GM20000 (cell line): ENCODE measurements at places on chromosomes 1 and 21.
A peak's percentile ranks its signal among the peaks of the same experiment; 100 is the strongest.

DNA sequence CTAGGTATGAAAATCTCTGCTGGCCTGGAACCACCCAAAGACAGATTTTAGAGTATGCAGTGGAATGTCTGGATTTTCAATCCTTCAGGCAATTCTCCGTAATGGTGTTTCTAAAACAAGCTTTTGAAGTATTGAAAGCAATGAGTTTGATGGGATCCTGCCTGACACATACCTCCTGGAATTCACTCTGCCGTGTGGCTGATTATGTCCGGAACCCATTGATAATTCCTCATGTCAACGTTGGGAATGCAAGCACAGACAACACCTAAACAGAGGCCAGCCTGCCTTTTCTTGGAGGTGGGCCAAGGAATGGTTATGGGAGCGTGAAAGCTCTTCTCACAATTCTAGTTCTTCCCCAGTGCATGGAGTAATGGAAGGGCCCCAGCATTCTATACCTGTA lies 168.9 kb upstream of the HMCN1 start:
- DNase-seq = no peak

DNA sequence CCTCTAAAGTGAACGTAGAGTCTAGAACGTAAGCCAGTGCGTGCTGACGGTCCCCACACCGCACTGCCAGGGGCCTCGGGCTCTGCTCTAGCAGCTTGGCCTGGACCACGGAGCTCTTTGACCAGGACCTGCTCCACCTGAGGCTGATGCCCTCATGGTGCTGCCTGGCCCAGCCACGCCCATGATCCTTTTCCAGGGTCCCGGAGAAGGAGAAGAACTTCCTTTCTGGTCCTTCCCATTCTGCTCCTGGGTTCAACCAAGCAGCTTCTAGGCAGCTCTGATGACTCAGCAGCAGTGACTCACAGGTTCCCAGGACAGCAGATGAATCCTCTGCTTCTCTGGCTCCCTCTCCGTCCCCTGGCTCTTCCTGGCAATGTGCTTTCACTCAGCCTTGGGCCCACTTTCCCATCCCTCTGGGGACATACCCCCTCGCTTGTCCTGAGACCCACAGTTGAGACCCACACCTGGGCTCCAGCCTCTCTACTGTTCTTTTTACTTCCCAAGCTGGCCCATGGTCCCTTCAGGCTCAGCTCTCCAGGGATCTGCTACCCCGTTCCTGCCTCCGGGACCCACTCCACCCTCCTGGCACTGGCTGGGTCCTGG lies 246.3 kb upstream of the RAB4A start:
- DNase-seq = no peak

DNA sequence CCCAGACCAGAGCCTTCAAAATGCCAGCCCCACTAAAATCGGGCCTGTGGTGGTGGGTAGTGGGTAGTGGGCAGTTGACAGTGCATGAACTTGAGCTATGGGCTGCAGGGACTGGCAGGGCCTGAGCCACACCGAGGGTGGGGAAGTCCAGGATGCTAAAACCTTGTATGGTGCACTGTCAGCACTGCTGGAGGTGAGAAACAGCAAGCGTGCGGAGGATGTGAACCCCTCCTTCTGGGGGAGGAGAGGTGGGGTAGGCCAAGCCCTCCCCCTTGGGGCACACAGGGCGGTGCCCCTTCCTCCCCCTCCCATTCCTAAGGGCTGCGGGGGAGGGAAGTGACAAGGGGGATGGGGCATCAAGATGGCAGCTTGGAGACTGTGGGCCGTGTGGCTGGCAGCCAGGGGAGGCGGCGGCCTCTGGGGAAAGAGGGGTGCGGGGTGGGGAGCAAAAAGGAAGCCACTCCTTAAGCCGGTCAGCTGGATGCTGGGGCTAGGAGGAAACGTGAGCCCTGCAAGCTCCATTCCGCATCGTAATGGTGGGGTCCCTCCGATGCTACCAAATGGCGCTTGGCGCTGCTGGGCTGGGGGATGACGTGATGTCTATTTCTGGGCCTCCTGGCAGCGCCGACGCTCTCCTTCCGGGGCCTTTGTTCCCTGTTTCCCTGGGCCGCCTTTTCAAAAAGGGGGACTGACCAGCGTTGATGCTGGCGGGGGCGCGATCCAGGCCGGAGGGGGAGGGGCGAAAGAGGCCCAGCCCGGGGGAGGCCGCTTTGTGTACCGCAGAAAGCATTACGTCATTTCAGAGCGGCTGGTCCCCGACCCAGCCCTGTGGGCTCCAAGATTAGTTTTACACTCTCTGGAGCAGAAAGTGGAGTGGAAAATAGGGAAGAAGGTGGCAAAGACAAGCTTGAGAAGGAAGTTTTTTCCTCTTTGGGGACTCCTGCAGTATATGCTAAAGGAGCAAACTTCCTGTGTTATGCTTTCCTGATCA lies 809 bp downstream of the SYT11 start:
- peak; percentile 73 for DNase-seq

- no peak for DNase-seq
These were observed 1.9 kb upstream of the LHX8 start for GRCh38 chr1:75132242-75132811.

- no peak for DNase-seq
These were observed 62.2 kb downstream of the NOS1AP start for GRCh38 chr1:162131400-162132321.

GRCh38 chr1:226736001-226736907 lies 2.8 kb downstream of the ITPKB start:
- no peak for DNase-seq

DNA sequence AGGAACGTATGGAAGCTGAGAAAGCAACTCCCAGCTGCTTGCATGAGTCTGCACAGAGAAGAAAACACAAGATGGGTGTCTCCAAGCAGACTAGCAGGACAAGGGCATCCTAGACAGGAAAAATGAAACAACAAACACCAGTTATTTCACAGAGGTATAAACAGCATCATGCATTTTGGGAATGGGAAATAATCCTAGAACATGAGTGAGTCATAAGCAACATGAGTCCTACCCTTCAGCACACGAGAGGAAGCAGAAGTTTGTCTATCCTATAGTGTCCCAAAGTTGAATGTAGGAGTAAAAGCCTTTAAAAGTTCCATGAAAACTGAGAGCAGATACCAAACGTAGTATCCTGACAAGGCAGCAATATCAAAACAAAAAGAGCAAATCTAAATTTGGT lies 11.3 kb upstream of the FRRS1 start:
- DNase-seq = no peak

DNA sequence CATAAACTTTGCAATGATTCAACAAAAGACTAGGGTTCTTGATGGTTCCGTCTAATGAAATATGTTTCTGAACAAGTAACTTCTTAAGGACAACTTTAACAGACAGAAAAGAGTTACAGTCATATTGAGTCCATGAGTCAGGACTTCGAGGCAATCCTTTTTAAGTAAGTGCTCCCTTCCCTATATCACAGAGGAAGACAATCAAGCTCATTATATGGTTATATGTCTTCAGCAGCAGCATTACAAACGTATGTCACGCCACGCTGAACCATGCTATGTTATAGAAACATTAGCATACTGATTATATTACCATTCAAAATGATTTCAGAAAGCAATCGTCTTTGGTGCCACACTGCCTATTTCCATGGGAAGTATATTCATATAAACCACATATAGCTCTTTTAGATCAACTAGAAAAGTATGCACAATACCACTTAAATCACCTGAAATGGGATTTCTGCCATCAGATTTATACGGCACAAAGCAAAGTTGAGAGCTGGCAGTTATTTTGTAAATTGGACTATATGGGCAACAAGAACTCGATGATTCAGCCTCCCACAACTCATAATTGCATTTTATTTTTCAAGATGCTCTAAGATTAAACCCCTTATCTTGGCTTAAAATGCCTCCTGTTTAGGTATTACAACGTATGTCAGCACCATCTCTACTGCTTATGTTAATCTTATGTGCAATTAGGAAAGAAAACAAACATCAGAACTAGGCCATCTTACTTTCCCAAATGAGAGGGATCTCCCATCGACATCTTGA lies 111.3 kb upstream of the SAMSN1 start:
- DNase-seq = no peak

GRCh38 chr1:178464566-178464965 lies 32.2 kb downstream of the CLEC20A start:
- no peak for DNase-seq

DNA sequence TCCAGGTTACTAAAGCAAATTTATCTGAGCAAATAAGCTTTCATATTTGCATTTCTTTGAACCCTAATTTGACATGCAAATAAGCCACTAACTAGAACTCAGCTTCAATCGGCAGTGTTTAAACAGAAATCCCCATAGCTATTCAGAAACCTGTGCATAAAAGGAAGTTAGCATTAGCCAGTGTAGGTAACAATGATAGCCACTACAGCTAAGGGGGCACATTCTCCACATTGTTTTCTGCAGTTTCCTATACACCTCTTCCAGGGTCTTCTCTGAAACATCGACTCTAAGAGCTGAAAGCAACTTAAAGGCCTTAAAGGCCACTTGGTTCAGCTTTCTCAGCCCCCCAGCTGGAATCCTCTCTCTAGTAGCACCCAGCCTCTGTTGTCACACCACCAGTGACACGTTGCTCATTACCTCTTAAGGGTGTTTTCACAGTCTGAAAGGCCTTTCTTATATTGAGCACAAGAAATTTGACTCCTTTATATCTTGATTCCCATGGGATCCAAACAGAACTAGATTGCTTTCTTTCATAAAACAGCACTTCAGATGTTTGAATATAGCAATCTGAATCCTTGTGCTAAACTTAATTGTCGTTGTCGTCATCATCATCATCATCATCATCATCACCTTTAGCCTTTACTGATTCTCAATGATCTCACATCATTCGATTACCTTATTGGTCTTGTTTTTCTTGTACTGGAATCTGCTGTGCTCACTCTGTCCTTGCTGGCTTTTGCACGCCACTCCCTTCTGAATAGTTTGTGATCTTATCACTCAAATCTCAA lies 93.9 kb upstream of the DAB1 start:
- DNase-seq = no peak

DNA sequence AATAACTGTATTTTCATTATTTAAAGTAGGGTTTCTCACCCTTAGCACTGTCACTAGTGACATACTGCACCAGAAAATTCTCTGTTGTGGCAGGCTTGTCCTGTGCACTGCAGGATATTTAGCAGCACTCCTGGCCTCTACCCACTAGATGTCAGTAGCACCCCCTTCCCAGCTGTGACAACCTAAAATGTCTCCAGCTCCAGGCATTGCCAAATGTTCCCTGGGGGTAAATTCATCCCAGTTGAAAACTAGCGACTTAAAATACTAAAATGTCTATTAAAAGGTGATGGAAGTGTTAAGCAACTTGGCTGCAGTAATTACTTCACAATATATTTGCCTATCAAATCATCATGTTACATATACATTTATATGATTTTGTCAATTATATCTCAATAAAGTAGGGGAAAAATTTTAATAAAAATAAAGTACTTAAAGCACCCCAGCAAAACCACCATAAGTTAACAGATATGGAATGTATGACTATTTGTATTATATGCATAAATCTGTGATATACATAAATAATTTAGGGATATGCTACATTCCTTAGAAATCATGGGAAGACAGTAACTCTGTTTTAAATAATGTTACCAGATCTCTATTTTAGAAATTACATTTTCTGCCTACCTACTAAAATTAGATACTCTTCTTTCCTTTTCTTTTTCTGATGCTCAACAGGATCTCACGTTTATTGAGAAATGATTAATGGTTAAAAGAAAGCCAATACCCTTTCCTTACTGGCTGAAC lies 74.6 kb downstream of the ARID4B start:
- no peak for DNase-seq

- DNase-seq = no peak
These were observed 120.7 kb downstream of the MAP3K21 start for GRCh38 chr1:233448109-233448689.

GRCh38 chr21:20652846-20653245 lies 345.4 kb upstream of the NCAM2 start:
- DNase-seq = no peak

DNA sequence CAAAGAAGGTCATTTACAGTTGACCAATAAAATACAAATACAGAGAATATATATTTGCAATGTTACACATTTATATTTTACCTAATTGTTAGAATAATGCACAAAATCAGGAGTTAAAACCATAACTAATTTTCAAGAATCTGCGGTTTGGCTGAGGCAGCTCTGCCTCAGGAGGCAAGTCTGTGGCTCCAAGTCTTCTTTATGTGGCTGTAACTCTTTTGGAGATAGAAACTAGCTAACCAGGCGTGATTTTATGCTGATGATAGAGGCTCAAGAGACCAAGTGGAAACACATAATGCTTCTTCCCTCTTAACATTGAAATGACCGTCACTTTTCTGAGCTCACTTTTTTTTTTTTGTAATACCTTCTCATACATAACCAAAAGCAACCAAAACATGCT lies 744.7 kb upstream of the CXADR start:
- no peak for DNase-seq

GRCh38 chr1:245748646-245749045 lies 593.9 kb downstream of the KIF26B start:
- no peak for DNase-seq

- no peak for DNase-seq
These were observed 6.0 kb downstream of the TARS2 start for GRCh38 chr1:150493175-150493574.

DNA sequence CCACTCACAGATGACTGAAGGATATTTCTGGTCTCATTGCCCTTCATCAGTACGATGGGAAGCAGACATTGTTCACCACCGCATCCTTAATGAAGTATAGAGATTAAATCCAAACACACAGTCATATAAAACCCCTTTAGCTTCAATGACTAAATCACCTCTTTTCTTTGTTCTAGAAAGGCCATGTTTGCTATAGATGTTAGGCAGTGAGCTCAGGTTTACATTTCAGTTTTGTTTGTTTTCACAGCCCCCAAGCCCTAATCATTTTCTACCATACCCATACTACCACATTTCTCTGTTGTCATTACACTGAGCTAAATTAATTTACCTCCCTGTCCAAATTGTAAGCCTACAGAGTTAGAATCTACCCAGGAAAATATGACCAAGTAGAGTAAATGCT lies 385.1 kb downstream of the NTNG1 start:
- no peak for DNase-seq

GRCh38 chr1:109299558-109300343 lies 7.1 kb downstream of the MYBPHL start:
- no peak for DNase-seq
